ENCODE measurements at places on chromosomes 16 and 17.

DNA sequence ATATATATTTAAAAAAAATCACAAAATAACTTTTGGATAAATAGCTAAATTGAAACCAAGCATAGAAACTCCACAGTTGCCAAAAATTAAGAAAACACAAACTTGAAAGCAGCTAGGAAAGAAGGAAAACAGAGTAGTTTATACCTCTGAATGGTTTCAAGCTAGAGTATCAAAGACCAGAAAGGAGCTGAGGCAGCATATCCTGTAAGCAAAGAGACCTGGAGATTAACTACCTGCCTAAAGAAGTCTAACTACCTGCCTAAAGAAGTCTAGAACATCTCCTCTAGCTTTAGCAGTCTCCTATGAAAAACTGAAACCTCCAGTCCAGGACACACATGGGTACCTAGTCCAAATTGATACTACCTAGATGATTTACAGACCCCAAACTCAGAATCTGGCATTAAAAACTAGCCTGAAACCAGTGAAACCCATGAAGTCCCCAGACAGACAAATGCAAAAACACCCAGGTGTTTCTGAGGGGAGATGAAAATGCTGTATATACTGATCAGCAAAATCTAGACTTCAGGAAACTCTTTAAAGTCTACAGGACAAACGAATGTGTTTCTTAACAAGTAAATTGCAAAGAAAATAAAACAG is 17.6 kb downstream of the APPBP2 start:
- DNase-seq = no peak

DNA sequence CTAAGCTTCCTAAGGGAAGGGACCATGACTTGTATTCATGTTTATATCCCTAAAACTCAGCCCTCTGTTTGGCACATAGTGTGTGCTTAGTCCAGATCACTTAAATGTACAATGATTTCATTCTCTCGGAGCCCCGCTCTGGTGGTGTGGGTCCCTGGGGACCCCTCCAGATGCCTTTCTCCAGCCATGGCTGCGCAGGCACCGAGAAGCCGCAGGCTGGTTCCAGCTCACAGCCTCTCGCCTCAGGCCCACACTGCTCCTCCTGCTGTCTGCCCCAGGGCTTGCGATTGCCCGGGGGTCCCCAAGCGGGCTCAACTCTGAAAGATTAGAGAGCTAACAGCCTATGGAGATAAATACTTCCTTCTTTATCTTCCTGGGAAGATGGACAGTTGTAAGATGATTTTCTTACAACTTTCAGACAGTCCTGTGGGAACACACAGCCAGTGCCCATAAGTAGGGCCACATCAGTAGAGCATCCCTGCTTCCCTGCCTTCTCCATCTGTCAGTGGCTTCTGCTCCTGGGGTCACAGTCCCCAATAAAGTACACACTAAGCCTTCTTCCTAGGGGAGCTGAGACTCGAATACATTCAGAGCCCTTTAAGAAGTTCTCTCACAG is 66.2 kb downstream of the CENPV start:
- no peak for DNase-seq

GRCh38 chr17:10171581-10171981 is 26.8 kb downstream of the GAS7 start:
- no peak for DNase-seq

DNA sequence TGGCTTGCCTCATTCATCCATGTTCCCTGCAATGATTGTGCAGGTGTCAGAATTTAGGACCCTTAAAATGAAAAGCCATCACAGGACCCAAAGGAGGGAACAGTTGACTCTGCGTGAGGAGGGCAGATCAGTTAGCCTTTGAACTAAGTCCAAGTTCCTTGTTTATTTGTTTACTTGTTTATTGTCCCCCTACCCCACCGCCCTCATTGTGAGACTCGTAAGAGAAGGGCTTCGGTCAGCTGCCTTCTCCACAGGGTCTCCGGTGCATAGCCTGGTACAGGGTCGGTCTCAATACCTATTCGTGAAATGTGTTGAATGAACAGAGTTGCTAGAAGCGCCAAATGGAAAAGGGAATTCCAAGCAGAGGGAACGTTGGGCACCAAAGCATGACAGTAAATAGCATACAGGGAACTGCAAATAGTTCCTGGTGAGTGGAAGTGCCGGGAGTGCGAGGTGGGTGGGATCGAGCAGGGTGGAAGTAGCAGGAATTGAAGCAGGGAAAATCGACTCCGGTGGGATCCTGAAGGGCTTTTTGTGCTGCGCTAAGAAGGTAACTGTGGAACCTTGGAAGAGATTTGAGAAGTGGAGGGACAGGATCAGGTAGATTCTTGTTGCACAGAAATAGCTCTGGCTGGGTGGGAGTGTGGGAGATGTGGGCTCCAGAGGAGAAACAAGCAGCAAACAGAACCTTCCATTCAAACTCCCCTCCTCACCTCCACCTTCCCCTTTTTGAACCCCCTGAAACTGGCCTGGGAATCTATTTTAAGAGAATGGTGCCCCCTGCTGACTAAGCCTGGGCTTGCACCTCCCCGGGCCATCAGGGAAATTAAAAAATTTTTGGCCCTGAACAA is 12.7 kb downstream of the SLC35B1 start:
- DNase-seq = peak; percentile 61

DNA sequence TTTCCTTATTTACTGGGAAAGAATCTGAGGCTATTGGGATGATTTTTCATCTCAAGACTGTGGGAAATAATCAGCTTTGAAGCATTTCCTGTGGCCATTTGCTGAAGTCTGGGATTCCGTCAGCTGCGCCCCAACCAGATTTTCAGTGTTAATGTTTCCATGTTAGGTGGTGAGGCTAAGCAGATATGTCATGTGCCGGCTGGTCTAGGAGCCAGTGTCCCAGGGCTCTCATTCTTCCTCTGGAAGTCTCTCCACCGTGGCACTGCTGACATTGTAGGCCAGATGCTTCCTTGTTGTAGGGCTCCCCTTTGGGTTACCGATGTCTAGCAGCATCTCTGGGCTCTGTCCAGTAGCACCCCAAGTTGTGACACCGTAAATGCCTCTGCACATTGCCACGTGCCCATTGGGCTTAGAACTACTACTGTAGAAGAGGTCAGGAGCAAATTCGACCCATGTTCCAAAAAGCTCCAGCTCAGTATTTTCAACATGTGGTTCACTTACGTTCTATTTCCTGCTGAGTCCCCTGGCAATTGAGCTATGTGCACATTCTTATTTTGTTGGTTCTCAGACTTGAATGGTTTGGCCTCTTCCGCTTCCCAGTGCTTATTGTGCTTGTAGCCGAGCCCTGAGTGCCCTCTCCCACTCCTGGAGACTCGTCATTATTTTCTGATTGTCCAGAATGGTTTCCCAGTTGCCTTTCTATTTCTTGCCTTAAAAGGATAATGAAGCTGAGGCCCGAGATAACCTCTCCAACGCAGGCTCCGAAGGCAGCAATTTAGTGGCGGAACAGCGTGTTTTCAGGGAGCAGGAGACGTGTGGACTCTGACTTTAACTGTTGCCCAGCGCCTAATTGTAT is 82.2 kb downstream of the SPECC1 start:
- no peak for DNase-seq

DNA sequence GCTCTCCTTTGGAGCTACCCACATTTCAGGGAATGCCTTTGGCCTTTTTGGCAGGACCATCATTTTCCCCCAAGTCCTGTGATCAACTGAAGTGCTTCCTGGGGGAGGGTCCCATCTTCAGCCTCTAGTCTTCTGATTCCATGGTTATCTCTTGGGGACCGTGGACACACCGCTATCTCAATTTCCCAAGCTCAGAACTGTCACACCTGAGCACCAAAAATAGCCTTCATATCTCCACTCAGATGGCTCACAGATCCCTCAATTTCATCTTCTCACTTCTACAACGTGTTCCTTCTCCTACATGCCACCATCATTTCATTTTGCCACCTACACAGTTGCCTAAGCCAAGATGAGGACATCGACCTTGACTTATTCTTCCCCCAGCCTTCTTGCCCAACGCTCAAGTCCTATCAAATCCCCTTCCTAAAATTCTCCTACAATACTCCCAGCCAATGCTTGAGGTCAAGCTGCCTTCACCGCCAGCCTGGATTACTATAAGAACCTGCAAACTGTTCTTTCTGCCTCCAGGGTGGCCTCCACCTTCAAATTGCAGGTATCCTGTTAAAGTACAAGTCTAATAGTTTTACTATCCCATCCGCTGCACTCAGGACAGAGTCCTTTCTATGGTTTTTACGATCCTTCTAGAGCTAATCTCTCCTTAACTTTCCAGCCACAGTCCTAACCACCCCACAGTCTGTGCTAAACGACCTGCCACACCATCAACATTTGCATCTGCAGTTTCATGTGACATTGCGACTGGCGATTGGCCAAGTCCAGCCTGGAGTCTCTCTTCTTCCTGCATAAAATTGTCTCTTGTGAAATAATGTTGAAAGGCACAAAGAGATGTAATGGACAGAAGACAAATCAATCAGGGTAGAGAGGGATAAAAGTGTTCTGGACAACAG is 6.2 kb downstream of the ATP6V0D1 start:
- DNase-seq = no peak

DNA sequence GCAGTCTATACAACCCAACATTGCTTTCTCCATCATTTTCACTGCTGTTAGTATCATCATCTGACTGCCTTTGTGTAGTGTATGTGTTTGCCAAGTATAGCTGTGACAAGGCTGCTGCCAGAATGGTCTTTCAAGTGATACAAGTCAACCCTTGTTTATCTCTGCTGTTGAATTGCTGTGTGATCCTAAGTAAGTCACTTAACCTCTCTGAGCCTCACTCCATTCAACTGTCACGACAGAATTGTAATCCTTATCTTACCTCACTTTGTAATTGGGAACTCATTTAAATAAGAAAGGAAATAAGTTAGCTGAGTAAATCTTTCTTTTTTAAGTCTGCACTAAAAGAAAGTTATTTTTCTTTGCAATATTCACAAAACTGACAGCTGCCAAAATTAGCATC is 340.6 kb downstream of the CA10 start:
- DNase-seq = no peak

DNA sequence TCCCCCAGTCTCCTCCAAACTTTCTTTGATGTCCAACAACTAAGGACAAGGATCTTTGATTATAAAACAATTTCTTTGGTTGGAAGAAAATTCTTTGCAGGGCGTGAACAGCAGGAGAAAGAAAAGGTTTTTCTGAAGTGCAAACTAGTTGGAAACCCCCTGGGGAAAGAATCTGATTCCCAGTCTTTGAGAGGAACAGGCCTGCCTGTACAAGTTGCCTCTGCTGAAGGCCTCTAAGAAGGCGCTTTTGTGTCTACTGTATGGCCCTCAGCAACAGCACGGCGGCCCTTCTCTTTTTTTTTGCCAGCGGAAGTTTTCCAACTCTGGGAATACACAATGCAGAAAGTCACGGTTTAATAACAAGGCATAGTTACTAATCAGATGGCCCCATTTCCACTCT is 14.0 kb downstream of the RNF43 start:
- DNase-seq = no peak

GRCh38 chr17:17693253-17694168 is 12.3 kb downstream of the RAI1 start:
- no peak for DNase-seq

- DNase-seq = no peak
These were observed 17.5 kb upstream of the WFIKKN2 start for GRCh38 chr17:50817838-50818237.

DNA sequence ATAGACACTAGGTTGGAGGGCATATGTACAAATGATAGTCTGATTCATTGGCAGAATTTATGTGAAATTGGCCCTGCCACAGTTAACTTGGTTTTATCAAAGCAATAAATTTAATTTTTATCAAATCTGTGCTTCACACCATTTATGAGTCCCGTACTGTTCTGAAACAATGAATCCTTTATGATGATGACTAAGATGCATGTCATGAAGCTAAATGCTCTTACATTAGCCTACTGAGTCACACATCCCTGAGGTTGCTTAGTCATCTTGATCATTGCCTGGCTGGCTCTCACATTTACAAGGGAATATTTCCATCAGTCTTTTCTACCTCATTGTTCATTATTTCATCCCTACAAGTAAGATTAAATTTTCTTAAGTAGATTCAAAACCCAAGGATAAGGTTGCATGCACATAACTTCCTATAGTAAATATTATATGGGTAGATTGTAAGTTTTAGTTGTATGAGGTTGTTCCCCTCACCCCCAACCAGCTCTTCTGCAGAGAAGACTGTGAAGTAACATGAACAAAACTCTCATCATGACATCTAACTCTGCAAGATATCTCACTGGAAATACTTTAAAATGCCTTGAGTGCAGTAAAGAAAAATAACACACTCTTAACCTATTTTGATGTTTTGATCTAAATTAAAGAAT is 170.7 kb downstream of the CYB561 start:
- no peak for DNase-seq

DNA sequence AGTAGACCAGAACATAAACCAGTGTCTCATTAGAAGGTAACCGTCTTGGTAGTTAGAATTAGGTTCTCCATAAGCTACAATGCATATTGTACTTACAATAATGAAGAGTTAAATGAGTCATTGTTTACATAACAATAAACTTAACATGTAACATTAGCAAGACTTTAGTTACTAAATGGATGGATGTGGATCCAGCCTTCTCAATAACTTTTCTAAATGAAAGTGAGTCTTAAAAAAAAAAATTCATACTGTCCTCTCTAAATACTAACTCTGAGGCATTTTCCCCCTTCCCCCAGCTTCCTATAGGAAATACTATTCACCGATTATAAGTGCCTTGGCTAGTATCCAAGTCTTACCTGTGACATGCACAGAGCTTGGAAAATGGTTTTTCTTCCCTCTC is 155.3 kb downstream of the CYB561 start:
- DNase-seq = no peak

DNA sequence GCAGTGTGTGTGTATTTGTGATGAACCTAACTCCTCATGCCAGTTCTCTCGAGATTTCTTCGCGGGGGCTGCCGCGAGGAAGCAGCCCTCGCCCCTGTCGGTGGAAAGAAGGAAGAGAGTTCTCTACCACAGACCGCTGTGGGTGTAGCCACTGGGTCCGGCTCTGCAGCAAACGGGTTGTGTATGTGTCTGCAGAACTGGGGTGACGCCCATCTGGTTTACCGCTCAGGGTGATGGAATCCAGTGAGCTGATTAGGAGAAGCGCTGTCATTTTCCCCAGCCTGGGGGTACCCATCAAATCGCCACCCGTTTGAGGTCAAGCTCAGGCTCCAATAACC is 7.7 kb downstream of the CORO6 start:
- no peak for DNase-seq

DNA sequence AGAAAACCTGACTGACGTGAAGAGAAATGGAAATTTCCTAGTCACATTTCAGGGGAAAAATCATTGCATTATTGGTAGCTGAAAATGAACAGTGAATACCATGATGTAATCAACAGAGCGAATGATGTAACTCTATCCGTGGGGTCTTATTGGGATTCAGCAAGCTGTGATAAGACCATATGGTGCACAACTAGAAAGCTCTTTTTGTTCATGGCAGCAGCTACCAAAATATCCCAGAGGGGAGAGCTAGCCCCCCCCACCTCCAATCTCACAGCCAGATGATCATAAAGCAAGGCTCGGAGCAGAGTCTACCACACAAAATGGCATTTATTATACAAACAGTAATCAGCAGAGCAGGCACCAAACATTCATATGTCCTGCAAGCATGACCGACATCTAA is 22.2 kb upstream of the DNAH17 start:
- no peak for DNase-seq

GRCh38 chr17:35801583-35802224 is 6.3 kb upstream of the MMP28 start:
- no peak for DNase-seq

All from effector CD8-positive, alpha-beta T cell (primary cell).